ENCODE measurements at places on chromosomes 5 and 9. TPM values are rescaled to one million over a fixed set of nuclear protein-coding genes. Genes with fewer than 3 reads are reported as not detected.

Gene MEGF9
- total RNA-seq = 1.8 TPM

Gene F2RL1
- 23.5 TPM for total RNA-seq

Gene SPATA9
- not detected for total RNA-seq

Gene C5orf58
- total RNA-seq = 1.6 TPM

Gene PCDHGB7
- total RNA-seq = 9.5 TPM

Gene ZNF300
- total RNA-seq = 15.2 TPM

Gene PCDH12
- total RNA-seq = 0.17 TPM

Gene NR6A1
- total RNA-seq = 237 TPM

GRCh38 chr5:120901199-120901598 lies 437.1 kb downstream of the PRR16 start:
- DNase-seq = no peak

DNA sequence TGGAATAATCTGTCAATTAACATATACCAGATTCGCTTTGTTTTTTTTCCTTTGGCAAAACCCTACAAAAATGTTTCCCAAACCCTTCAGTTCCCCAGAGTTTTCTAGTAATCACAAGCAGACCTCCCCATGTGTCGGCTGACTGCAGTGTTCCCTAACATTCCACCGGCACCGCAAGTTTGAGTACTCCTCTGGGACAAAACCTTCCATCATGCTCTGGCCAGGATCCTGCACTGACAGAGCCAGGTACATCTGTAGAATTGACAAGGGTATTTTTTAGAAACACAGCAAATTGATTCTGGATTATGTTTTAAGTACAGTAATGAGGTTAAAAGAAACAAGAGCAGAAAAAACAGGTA lies 174.7 kb downstream of the GAS1 start:
- no peak for DNase-seq

- DNase-seq = no peak
Observed at GRCh38 chr5:178465861-178466288, 124.3 kb downstream of the COL23A1 start.

- no peak for DNase-seq
Observed at GRCh38 chr9:12503606-12504122, 189.5 kb upstream of the TYRP1 start.

DNA sequence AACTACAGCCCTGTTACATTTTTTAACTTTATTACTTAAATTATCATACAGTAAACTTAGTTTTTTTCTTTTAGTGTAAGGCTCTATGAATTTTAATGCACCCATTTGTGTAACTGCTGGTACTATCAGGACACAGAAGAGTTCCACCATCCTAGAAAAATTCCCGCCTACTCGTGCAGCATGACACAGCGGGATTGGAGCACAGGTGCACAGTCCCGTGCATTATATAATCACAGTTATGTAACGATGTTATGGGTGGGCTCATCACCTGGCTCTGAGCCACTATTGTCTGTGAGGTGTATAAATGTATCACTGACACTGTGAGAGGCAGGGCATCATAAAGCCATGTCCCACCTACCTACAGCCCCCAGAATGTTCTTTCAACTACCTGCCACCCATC lies 80.7 kb downstream of the DRD1 start:
- DNase-seq = no peak

DNA sequence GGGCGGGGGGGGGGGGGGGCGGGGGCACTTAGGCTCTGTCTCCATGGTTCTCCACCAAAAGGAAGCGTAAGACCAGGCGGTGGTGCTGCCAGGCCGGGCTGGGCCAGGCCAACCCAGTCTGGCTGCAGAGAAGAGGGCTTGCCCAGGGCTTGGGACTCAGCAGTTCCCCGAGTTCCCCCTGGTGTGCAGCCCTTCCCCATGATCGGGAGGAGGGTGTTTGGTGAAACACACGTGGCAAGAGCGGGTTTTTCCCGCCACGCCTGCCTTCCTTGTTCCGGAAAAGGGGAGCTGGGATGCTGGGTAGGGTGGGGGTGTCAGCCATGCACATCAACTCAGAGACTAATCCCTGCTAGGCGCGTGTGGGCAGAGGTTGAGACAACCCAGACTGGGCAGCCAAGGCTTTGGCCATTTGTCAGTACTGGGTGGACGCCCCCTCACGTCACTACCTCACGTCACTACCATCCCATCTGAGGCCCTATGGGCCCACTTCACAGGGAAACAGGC lies 32.9 kb downstream of the PRRX2 start:
- DNase-seq = no peak

GRCh38 chr5:112929336-112930081 lies 7.5 kb upstream of the REEP5 start:
- DNase-seq = no peak

DNA sequence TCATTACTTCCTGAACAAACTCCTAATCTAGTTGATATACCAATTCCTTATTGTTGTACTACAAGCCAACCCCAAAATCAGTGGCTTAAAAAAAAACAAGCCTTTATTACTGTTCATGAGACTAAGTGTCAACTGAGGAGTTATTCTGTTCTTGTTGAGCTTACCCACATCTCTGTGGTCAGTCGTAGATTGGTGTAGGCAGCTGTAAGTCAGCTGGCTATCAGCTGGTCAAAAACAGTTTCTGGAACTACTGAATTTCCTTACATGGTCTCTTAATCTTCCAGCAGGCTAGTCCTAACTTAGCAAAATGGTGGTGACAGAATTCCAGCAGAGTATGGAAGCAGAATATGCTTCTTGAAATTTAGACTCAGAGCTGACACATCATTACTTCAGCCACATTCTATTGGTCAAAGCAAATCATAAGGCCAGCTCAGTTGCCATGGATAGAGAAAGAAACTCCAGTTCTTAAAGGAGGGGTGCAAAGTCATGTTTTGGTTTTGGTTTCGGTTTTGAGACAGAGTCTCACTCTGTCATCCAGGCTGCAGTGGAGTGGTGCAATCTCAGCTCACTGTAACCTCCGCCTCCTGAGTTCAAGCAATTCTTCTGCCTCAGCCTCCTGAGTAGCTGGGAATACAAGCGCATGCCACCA lies 386.1 kb upstream of the MPDZ start:
- DNase-seq = no peak

GRCh38 chr5:11709021-11709420 lies 195.2 kb downstream of the CTNND2 start:
- DNase-seq = no peak

GRCh38 chr5:93428868-93429267 lies 152.2 kb downstream of the NR2F1-AS1 start:
- DNase-seq = no peak

GRCh38 chr9:94166976-94167346 lies 82.7 kb downstream of the PTPDC1 start:
- DNase-seq = no peak

DNA sequence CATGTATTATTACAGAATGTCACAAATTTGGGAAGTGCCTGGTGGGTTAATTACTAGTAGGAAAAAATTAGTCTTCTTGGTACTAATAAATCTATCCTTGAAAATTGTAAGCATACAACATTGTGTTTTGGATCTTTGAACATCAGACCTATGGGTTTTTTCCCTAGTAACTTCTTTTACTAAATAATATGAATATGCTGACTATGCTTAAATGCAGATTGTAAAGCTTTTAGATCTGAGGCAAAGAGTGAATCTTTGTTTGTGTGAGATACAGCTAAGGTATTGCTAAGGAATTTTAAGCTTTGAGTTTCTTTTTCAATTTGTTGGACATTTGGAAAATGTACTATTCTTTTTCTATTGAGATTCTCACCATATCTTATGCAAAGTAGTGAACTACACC lies 390.6 kb upstream of the CCNH start:
- DNase-seq = no peak

DNA sequence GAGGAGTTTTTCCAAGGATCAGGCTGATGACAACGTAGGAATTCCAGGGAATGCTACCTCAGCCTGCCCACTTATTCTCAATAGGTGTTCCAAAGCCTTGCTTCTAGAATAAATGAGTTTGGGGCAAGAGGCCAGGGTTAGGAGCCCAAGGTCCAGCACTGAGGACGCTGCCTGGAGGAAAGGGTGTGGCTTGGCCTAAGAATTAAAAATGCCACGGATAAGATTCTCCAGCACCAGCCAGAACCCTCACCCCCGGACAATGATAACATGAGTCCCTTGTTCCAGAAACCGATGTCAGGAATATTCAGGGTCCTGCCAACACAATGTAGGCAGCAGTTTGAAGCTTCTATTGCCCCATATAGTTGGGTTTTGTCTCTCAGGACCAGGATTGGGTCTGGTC lies 7.6 kb downstream of the SPRY4 start:
- DNase-seq = no peak

DNA sequence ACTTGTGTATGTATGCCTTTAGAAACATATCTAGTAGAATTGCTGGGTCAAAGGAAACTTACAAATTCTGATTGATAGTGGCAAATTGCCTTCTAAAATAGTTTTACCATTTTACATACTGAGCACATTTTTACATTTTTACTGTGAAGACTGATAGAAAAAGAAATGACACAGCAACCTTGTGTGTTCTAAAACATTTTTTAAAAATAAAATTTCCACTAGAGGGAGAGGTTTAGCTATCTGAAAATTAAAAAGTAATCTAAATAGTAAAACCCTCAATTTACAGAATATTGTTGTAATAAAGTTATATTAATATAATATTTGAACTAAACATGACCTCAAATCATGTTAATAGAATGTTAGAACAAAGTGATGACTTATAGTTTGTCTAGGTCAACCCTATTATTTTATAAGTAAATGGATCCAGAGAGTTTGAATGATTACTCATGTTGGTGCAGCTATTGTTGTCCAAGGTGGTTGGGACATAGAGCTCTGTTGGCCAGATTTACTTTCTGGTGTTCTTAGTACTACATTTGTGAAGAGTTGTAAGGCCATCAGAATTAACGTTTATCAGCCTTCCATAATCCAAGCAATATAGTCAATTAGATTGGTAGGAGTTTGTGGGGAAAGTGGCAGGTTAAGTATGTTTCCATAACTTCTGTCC lies 17.2 kb downstream of the CENPP start:
- DNase-seq = no peak

DNA sequence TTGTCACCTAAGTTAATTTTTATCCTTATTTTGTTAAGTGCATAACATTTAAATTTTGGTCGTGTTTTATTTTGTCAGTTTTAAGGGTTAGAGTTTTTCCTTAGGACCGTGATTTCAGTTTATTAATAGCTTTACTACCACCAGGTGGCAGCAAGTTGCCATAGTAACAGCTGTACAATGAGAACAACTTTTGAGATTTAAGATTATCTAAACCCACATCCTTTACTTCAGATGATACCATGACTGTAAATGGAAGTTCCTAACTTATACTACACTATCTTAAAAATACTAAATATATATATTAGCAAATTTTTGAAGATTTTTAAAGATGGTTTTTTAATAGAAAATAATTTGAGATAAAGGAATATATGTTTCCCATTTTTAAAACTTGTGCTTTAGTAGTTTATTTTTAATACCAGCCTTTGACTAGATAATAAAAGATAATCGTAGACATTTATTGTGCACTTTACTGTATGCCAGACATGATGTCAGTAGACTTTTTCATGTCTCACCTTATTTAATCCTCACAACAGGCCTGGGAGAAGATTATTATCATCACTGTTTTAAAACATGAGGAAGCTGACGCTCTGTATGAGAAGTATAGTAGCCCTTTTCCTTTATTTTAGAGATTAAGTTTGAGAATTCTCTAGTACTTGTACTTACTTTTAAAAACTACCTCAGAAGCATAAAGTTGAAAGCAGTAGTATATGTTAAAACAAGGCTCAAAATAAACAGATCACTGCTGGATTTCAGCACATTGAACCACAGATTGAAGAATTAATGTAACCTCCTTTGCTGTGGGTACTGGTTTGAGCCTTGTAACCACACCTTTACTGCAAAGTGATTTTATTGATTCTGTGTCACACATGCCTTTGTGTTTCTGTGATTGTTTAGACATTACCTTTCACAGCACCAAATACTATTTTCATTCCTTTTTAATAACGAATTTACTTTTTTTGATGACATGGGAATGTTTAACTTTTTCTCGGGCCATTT lies 27.5 kb downstream of the SREK1 start:
- no peak for DNase-seq

DNA sequence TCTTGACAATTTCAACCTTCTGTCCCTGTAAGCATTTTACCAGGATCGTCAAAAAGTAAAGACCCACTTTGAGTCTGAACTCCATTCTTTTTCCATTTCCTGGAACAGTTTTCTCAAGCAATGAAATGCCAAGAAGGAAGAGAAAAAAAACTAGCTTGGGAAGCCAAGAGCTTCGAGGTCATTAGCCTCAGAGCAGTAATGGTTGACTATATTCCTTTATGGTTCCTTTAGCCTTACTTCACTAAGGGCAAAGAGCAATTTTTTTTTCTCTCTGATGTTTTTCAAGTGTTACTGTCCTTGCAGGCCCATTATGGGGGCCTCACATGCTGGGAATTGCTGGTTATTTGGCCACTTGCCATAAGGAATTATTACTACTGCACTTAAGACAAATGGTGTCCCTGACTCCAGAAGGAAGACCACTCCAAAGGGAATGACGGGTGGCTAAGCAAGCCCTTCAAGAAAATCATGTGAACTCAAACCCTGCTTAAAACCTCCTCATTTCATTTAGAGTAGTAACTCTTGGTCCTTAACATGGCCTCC lies 37.1 kb downstream of the BNC2 start:
- no peak for DNase-seq

DNA sequence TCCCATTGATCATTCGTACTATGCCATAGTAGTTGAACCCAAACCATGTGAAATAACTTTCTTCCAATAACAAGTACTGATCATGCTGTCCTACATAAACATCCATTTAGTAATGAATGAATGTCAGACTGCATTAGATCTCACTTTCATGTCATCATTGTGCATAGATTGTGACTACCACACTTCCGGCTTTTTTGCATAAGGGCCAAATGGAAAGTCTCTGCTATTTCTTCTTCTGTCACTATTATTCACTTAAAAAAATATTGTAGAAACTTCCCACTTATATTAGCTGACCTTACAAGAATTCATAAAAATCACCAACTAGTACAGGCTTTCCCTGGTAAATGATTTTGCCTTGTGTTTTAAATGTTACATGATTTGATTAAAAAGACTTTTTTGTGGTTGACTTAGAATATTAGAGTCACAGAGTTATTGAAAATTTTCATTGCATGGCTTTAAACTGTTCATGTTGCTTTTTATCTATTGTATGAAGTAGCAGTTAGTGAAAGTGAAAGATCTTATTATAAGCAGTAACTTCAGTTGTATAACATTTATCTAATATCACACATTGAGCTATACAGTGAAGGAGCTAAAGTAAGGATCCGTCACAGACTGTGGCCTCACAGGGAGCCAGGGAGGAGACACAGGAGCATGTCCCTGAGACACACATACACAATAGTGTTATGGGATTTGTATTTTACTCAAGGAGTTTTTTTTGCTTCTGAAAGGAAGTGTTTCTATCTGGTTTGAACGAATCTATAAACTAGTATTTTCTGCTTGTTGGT lies 33.9 kb downstream of the LMNB1 start:
- no peak for DNase-seq

DNA sequence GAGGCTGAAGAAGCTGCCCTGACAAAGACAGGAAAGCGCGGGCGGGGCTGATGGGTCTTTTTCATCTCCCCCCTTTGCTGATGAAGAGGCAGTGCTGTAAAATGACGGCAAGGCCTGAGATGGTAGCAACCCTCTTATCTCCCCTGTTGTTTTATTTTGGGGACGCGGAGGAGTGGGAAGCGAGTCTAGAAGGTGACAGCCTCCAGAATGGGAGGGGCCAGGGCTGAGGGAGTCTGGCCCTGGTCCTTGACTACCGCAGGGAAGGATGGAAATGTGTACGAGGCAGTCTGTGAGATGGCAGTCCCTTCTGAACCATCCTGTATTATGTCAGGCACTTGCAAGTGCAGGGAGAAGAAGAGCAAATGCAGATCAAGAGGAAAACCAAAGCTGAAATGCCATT lies 46.1 kb upstream of the TCERG1 start:
- no peak for DNase-seq

GRCh38 chr5:72206160-72206559 lies 98.9 kb downstream of the MAP1B start:
- DNase-seq = no peak

GRCh38 chr5:138033907-138034306 lies 1.0 kb upstream of the FAM13B start:
- DNase-seq = no peak

Measured in H1 (cell line).